ENCODE measurements at places on chromosomes 12 and 14. TPM values are rescaled to one million over a fixed set of nuclear protein-coding genes. Genes with fewer than 3 reads are reported as not detected.

ST8SIA1 gene
- total RNA-seq = 64.7 TPM

POTEM gene
- not detected for total RNA-seq

RNF34 gene
- total RNA-seq = 58.5 TPM

TMEM229B gene
- total RNA-seq = 5.9 TPM

FAM90A1 gene
- total RNA-seq = not detected

IFNG-AS1 gene
- total RNA-seq = not detected

GRCh38 chr14:82647088-82647810, 1113.6 kb upstream of the SEL1L start:
- peaks cover 17% of the 10 kb centered on the region for H3K4me1 ChIP-seq
- H3K36me3 ChIP-seq = peaks cover 10% of the 10 kb centered on the region
- H3K27me3 ChIP-seq = no peaks in the 10 kb centered on the region
- no peak overlapping the region for H3K27ac ChIP-seq
- DNase-seq = no peak

GRCh38 chr12:109020796-109021380, at the start of gene SVOP:
TSS of gene SVOP (minus strand) at chr12:109021068. CDS start at chr12:109020868, 200 bp downstream.
- H3K4me1 ChIP-seq = peaks cover 7% of the 10 kb centered on the region
- no peak within 1 kb of the TSS for H3K27ac ChIP-seq
- H3K4me3 ChIP-seq = peak within 1 kb of the TSS; percentile 44
- DNase-seq = peak; percentile 92
- H3K36me3 ChIP-seq = no peaks in the 10 kb centered on the region

- H3K27me3 ChIP-seq = no peaks in the 10 kb centered on the region
- H3K4me1 ChIP-seq = peaks cover 20% of the 10 kb centered on the region
- no peak for DNase-seq
- peaks cover 3% of the 10 kb centered on the region for H3K36me3 ChIP-seq
Observed at GRCh38 chr12:1509413-1510052, 84.8 kb downstream of the FBXL14 start.

DNA sequence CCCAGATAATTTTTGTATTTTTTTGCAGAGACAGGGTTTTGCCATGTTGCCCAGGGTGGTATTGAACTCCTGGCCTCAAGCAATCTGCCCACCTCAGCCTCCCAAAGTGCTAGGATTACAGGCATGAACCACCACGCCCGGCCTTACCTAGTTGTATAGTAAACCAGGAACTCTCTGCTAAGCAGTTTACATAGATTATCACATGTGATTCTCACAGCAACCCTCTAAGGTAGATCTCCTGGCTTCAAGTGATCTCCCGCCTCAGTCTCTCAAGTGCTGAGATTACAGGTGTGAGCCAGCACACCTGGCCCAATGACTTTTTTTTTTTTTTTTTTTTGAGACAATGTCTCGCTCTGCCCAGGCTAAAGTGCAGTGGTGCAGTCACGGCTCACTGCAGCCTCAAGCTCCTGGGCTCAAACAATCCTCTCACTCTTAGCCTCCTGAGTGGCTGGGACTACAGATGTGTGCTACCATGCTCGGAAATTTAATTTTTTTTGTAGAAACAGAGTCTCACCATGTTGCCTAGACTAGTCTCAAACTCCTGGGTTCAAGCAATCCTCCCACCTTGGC, 26.0 kb upstream of the ATP2A2 start:
- no peaks in the 10 kb centered on the region for H3K36me3 ChIP-seq
- H3K27me3 ChIP-seq = no peaks in the 10 kb centered on the region
- H3K4me1 ChIP-seq = peaks cover 8% of the 10 kb centered on the region
- H3K4me3 ChIP-seq = no peak overlapping the region

- DNase-seq = no peak
- H3K27me3 ChIP-seq = no peaks in the 10 kb centered on the region
- H3K4me1 ChIP-seq = peaks cover 63% of the 10 kb centered on the region
- H3K4me3 ChIP-seq = peak overlapping the region; percentile 48
- H3K36me3 ChIP-seq = no peaks in the 10 kb centered on the region
Observed at GRCh38 chr12:92769124-92769901, 66.5 kb downstream of the PLEKHG7 start.

DNA sequence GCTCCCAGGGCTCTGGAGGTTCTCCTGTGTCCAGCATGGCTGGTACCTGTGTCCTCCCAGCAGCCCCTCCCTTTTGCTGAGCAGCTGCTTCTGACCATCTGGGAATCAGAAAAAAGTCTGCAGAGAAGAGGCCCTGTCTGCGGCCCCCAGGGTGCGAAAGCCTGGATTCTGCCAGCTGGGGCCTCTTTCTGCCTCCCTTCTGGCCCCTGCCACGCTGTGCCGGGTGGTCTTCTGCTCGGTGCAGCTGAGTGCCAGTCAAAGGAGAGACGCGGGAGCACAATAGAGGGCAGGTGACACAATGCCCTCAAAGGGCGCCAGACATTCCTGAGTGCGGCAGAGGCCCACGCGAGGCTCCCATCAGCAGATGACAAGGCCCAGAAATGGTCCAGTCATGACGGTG, 12.6 kb downstream of the BTBD6 start:
- no peaks in the 10 kb centered on the region for H3K27me3 ChIP-seq
- H3K4me1 ChIP-seq = no peaks in the 10 kb centered on the region
- DNase-seq = no peak
- H3K36me3 ChIP-seq = no peaks in the 10 kb centered on the region
- H3K4me3 ChIP-seq = no peak overlapping the region

DNA sequence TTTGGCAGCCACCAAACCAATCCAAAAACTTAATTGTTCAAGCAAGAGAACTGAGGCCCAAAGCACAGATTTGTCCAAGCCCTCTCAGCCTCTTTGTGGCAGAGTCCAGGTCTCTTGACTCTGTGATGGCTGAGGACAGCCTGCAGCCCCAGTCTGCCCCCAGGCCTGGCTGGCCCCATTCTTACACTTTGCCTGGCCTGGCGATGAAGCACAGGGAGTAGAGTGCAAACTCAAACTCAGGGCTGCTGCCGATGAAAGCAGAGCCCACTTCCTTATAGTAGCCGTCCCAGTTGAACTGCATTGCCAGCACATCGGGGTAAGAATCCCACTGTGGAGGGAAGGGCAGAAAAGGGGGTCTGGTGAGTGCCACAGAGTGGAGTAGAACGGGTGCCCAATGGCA, 5.6 kb upstream of the RPAP3 start:
- H3K4me1 ChIP-seq = peaks cover 12% of the 10 kb centered on the region
- no peak for DNase-seq
- peak overlapping the region; percentile 14 for H3K27ac ChIP-seq
- H3K27me3 ChIP-seq = no peaks in the 10 kb centered on the region

- H3K4me3 ChIP-seq = no peak overlapping the region
- H3K27ac ChIP-seq = no peak overlapping the region
- H3K27me3 ChIP-seq = no peaks in the 10 kb centered on the region
- H3K36me3 ChIP-seq = no peaks in the 10 kb centered on the region
- DNase-seq = no peak
- H3K4me1 ChIP-seq = no peaks in the 10 kb centered on the region
Observed at GRCh38 chr12:85920324-85920947, 46.3 kb downstream of the NTS start.

- no peak overlapping the region for H3K27ac ChIP-seq
- peaks cover 9% of the 10 kb centered on the region for H3K4me1 ChIP-seq
- no peaks in the 10 kb centered on the region for H3K27me3 ChIP-seq
- H3K36me3 ChIP-seq = no peaks in the 10 kb centered on the region
- H3K4me3 ChIP-seq = no peak overlapping the region
Observed at GRCh38 chr14:99630202-99630601, 14.7 kb upstream of the HHIPL1 start.

DNA sequence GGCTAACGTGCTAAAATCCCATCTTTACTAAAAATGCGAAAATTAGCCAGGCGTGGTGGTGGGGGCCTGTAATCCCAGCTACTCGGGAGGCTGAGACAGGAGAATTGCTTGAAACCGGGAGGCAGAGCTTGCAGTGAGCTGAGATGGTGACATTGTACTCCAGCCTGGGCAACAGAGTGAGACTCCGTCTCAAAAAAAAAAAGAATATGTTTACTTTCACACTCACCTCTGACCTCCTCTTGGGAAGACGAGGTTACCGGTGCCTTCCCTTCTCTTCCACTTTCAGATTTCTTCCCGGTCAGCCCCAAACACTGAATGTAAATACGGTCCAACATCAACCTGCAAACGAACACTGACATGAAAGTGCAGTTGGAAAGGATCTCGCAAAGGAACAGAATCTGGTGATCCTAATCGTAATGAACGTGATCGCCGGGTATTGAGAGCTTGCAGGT, 31.8 kb upstream of the PPP1R13B start:
- no peaks in the 10 kb centered on the region for H3K27me3 ChIP-seq
- H3K4me1 ChIP-seq = peaks cover 3% of the 10 kb centered on the region
- H3K4me3 ChIP-seq = no peak overlapping the region
- H3K36me3 ChIP-seq = no peaks in the 10 kb centered on the region

DNA sequence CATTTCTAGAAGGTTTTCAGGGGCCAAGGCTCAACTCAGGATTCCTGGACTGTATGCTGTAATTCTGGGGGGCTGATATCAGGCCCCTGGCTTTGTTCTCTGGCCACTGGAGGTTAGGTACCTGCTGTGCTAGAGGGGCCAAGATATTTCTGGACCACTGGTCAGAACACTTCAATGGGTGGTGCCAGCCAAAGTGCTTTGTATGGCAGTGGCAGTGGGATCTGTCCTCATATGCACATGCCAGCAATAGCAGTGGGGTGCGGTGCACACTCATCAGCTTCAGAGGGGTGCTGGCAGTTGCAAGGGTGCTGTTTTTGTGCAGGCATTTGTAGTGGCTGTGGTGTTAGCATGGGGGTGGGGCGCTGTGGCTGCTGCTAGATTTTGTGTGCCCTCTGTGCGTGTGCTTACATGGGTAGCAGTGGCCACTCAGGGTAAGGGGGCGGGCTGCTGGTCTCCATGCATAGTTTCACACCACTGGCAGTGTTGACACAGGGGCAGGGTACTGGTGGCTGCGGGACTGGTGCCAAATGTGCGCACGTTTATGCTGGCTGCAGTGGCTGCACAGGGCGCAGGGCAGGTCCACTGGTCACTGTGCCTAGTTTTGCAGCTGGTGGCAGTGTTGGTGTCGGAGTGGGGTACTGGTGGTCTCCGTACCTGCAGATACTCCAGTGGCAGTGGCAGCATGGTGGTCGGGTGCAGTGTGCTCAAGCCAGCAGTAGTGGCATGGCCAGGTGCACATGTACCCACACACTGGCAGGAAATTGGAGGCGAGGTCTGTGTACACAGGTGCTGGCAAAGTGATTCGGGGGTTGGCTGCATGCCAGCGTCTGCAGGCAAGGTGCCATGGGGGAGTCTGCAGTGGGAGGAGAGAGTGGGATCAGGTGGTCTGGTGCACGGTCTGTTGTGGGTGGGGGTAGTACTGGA, 12.6 kb downstream of the NOPCHAP1 start:
- no peaks in the 10 kb centered on the region for H3K27me3 ChIP-seq
- no peak overlapping the region for H3K4me3 ChIP-seq
- no peak for DNase-seq

- no peak overlapping the region for H3K4me3 ChIP-seq
- H3K27ac ChIP-seq = no peak overlapping the region
- H3K27me3 ChIP-seq = no peaks in the 10 kb centered on the region
Observed at GRCh38 chr12:106088246-106088808, 50.4 kb downstream of the NUAK1 start.

DNA sequence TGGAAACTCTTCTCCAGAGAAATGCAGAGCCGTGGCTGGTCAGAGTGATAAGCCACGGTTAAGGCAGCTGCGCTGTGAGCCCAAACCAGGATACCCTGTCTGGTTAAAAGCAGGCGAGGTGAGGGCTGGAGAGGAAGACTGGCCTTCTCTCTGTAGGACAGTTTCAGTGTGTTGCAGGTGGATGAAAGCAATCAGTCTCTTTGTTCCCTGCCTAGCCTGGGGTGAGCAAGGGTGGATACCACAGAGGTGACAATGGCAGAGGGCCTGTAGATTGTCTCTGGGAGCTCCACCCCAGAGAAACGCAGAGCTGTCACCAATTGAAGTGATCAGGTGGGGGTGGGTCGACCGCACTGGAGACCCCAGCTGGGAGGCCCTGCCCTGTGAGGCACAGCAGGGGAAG, 621.9 kb downstream of the LRFN5 start:
- no peak overlapping the region for H3K27ac ChIP-seq
- H3K4me1 ChIP-seq = no peaks in the 10 kb centered on the region
- H3K27me3 ChIP-seq = no peaks in the 10 kb centered on the region
- DNase-seq = no peak
- no peak overlapping the region for H3K4me3 ChIP-seq

DNA sequence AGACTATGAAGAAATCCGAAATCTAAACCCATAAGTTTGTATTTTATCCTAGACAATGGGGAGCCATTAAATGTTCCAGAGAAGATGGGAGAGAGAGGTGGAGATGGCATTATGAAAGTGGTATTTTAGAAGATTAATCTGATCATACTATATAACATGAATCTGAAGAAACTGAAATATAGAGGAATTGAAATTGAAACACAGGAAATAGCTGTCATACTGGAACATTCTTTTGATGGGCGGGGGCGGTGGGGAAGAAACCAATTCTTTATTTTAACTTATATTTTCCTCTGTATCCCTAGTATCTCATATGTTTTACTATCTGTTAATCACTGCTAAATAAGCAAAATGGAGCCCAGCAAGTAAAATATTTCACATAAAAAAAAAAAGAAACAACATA, 27.0 kb upstream of the FOXN3 start:
- no peak for DNase-seq
- H3K27me3 ChIP-seq = no peaks in the 10 kb centered on the region
- H3K4me3 ChIP-seq = no peak overlapping the region
- H3K4me1 ChIP-seq = no peaks in the 10 kb centered on the region

DNA sequence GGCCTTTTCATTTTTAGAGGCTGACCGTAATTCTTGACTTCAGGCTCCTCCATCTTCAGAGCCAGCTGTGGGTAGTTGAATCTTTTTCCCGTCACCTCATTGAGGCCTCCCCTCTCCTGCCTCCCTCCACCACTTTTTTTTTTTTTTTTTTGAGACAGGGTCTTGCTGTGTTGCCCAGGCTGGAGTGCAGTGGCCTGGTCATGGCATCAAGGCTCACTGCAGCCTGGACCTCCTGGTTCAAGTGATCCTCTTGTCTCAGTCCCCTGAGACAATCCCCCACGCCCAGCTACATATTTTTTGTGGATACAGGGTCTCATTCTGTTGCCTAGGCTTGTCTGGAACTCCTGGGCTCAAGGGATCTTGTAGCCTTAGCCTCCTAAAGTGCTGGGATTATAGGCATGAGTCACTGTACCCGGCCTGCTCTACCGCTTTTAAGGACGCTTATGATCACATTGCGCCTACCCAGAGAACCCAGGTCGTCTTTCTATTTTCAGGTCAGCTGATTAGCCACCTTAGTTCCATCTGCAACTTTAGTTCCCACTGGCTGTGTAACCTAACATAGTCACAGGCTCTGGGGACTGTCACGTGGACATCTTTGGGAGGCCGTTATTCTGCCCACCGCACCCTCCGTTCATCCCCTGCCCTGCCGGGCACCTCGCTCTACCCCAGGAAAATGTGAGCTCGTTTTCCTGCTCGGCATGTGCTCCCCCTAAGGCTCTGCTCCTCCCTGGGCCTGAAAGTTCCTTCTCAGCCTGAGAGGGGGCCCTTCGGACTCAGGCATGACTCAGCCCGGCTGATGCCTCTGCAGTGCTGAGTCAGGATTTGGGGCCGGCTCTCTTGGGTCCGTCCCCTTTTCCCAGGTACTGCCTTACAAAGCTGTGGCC, 13.4 kb downstream of the TNFAIP2 start:
- peaks cover 23% of the 10 kb centered on the region for H3K27me3 ChIP-seq
- no peak overlapping the region for H3K4me3 ChIP-seq
- H3K4me1 ChIP-seq = peaks cover 15% of the 10 kb centered on the region
- no peak for DNase-seq
- H3K36me3 ChIP-seq = no peaks in the 10 kb centered on the region

Data from neural crest cell (in vitro differentiated cells).